ENCODE measurements at places on chromosomes 6 and 20.

DNA sequence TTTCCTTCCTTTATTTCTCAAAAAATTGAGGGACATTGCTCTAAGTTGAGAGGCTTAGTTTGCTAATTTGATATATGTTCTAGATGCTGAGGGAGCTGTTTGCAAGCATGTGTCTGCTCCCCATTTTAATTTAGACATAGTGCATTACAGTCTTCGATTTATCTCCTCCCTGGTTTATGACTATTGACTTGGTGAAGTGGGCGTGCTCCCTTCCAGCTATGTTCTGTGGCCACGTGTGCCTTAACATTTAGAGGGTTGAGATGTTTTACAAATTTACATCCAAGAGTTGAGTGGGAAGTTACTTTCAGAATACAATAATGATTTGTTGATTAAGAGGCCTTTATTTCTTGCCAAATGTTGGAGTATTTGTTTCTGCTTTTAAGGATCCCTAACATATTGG, 48.2 kb downstream of the KLHL32 start:
- no peak for DNase-seq

DNA sequence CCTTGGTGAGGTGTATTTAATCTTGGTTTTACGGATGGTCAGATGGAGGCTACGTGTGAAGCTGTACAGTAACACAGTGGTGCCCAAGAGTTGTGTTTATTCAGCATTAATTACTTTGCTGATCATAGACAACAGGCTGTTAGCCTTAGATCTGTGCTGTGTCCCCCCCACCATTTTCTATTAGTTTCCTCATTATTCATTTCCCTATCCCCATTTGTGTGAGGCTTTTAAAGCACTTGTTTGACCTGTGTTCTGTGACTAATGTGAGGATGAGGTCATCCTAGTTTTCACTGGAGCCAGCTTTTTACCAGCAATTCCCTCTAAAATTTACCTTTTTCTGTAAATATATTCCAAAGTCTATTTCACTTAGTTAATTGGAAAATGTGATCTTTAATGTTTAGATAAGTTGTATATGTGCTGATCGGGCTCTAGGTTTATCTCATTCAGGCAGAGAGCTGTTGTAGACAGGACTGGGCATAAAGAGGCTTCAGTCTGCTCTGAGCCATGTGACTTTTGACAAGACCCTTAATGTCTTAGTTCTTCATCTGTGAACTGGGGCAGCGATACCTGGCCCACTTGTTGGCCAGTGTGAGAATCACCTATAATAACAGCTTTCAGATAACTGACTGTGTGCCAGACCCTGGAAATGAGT, 8.4 kb downstream of the MAPRE1 start:
- no peak for DNase-seq

DNA sequence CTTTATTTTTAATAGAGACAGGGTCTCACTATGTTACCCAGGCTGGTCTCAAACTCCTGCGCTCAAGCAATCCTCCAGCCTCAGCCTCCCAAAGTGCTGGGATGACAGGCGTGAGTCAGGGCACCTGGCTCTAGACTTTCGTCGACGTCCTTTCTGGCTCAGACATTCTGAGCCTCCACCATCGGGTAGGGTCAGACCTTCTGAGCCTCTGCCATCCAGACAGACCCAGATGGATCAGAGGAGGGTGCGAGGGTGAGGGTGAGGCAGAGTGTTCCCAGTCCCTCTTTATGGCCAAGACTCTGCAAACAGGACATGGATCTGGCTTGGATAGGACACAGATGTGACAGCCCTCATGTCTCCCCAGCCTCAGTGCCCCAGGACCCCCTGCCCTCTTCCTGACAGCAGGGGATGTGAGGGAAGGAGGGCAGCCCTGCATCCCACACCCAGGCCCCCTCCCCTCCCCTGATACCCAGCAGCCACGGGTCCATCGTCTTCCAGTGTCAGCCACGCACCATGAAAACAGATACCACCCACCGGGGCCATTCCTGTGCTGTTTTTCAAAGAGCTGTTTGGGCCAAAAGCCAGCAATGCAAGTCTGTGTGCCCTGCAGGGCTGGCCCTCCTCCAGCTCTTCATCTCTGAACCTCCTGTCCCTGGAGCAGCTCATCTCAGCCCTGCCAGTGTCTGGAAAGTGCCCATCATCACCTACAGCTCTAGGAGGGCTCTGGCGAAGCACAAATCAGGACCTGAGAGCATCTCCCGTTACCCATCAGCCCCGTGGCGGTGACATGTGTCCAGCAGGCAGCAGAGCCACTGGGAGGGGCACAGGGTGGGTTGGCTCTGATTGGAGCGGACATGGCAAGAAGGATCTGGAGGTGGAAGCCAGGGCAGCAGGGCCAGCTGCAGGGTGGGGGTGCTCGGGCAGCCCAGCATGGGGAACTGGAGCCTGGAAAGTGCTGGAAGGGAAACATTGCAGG, 208.4 kb downstream of the PREX1 start:
- DNase-seq: no peak

DNA sequence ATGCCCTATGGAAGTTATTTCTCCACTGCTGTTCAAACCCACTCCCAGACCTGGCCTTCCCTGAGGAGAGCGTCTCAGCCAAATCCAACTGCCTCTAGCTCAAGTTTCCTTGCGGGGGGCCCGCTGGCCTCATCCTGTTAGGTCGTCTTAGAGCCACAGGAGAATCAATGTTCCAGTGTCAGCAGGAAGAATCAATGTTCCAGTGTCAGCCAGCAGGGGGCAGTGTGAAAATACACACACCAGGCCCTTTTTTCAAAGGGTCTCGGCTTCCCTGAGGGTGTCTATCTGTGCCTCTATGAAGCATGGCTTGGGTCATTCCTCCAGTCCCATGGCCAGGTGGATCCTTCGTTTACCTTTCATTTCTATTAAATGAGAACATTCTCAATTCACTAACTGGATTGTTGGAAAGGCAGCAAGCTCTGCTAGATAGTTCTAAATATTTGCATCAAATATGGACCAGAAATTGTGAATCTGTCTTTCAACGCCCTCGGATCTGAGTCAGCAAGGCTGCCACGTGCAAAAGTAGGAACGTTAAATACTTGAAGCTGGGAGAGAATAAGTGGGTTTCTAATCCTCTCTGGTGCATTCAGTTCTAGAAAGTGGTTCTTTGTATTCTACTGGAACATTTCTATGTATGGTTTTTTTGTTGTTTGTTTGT, 19.2 kb downstream of the PRND start:
- peak; percentile 60 for DNase-seq

DNA sequence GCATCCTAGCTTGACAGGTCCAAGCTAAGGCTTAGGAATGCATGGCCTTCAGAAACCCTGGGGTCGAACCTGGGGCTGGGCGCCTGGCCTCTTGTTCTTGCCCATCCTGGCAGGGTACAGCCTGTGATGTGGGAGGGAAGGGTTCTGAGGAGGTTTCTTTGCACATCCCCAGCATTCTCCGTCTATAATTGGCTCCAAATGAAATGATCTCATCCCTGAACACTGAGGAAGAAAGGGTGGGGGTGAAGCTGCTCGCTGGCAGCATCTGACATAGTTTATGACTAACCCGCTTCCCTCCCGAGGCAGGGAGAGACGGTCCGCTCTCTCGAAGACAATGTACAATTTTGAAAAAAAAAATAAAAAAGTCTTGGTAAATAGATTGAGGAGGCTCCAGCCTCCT, 67.1 kb upstream of the ZNFX1 start:
- DNase-seq: no peak

DNA sequence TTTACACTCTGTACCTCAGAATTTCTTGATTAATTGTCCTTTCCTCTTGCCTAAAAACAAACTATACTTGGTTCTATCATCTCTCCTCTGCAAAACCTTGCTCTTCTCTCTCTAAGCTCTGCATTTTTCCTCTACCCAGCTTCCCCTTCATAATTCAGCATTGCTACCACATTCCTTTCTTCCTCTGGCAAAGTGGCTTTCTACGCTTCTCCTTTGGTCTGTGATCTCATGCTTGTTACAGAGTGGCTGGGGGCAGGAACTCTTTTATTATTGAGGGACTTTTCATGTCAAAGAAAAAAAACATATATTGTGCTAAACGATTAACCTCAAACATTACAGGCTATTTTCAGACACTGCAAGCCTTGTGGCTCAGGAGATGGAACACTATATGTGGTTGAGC, 333.3 kb upstream of the KCNQ5 start:
- DNase-seq: no peak

DNA sequence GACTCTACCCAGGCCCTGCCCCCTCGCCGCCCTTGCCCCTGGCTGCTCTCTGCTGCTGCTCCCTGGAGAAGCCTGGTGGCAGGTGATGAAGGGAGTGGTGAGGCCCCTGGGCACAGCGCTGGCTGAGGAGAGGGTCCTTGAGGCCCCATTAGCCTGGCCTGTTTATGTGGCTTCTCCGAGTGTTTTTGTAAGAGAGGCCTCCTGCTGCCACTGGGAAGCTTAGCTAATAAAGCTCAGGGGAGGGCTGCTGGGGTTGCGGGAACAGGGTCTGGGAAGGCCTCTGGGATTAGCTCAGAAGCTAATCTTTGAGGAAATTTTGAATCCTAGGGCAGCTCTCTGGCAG, 15.5 kb downstream of the EBF4 start:
- no peak for DNase-seq

DNA sequence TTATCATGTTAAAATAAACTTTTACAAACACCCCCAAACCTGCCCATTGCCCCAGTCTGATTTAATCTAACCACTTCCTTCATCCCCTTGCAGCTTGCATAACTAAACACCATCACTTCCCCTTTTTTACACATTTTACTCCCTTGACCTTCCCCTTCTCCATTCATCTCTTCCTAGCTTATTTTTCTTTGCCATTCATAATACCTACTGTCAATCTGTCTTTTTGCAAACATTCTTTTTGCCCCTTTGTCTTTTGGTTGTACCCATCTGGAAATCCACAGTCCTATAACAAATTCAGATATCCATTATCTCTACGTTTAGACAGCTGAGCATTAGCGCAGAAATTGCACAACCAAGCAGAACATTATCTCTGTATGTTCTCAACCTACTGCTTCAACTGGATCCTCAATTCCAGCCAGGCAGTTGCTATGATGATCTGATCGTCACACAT, 51.2 kb downstream of the C6orf52 start:
- peak; percentile 55 for DNase-seq

DNA sequence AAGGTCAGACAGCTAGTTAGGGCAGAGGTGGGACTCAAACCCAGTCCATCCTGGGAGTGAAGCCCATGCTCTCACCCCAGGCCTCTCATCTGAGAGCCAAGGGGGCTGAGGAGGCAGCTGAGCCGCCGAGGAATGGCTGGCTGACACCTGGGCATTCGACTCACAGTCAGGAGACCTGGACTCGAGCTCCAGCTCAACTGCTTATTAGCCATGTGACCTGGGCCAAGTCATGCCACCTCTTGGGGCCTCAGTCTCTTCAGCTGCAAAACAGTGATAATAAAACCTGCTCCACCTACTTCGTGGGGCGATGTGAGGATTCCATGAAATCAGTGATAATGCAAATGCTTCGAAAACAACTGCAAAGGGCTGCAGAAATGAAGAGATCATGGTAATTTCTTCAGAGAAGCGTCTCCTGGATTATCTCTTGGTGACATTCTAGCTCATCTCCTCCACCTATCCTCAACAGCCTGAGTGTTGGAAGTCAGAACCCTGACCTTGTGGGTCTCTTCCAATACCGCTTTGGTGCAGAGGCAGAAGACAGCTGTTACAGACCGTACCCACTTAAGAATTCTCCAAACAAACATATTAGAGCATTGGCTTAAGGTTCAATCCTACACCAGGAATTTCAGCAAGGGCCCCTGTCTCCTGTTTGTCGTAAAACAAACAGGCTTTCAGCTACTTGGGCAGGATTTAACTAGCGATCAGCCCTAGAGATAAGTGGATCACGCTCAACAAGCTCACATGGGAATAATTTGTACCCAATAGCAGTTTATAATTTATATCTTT, 60.0 kb upstream of the PIM1 start:
- DNase-seq: no peak

GRCh38 chr6:149185799-149186357, 131.6 kb upstream of the TAB2 start:
- DNase-seq: no peak

DNA sequence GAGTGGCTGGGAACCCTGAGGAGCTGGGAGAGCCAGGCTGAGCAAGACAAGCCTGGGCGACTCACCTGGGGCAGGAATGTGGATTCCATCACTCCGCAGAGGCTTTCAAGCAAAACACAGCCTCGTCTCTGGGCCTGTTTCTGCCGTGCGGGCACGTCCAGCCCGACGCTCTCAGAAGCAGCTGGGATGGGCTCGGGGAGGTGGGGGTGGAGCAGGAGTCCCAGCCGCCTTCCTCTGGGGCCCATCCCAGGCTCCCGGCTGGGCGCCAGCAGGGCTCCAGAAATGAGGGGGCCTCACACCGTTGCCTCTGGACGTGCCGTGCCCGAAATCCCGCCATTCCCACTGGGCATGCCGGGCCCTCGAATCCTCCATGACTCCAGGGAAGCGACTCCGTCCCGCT, 8.7 kb upstream of the RPS21 start:
- no peak for DNase-seq

- DNase-seq: no peak
Measured at GRCh38 chr6:136274062-136274461, 15.6 kb downstream of the BCLAF1 start.

DNA sequence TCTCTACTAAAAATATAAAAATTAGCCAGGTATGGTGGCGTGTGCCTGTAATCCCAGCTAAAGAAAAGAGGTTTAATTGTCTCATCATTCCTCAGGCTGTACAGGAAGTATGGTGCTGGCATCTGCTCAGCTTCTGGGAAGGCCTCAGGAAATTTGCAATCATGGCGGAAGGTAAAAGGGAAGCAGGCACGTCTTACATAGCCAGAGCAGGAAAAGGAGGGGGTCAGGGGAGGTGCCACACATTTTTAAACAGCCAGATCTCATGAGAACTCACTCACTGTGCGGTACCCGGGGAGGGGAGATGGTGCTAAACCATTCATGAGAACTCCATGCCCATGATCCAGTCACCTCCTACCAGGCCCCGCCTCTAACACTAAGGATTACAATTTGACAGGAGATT, 191.7 kb downstream of the EYA2 start:
- no peak for DNase-seq

DNA sequence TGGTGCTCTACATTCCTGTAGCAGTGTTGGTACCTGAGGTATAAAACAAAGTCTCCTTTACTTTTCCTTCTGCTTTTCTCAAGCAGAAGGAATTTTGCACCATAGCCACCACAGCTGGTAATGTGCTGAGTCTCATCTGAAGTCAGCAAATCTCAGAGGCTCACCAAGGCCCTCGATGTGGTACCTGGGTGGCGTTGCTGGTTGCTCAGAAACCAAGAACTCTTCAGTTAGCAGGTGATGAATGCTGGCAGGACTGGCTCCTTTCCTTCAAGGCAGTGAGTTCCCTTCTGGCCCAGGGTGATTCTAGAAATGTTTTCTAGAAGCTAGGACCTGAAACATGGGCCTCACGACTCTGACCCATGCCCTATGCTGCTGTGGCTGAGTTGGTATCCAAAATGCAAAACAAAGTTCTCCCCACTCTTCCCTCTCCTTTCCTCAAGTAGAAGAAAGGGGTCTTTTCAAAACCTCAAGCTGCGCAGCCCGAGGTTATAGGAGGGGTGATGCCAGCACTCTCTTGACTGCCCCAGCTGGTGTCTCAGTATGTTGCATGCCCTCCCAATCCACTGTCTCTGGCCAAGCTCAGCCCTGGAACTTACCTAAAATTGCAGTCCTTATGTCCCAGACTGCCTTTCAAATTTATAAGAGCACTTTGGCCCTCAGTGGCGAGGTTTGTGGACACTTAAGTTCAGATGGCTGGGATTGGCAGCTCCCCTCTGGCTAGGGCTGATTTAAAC, 592.3 kb downstream of the FRK start:
- DNase-seq: no peak

GRCh38 chr6:109799129-109799528, 108.0 kb downstream of the FIG4 start:
- no peak for DNase-seq

Data from germinal center (tissue), 1 donor.